ENCODE measurements at places on chromosomes 16 and 17. TPM values are rescaled to one million over a fixed set of nuclear protein-coding genes. Genes with fewer than 3 reads are reported as not detected.

The ABCA9 gene
- 31.5 TPM for total RNA-seq

The SBK1 gene
- total RNA-seq = 0.81 TPM

The LGALS9C gene
- total RNA-seq = not detected

The KRT12 gene
- total RNA-seq = not detected

The PRR29 gene
- not detected for total RNA-seq

The HIGD1B gene
- total RNA-seq = not detected

The NAGS gene
- not detected for total RNA-seq

The FBXO39 gene
- total RNA-seq = not detected

The CDRT15 gene
- not detected for total RNA-seq

The HAPSTR1 gene
- 60.4 TPM for total RNA-seq

The RGS9 gene
- total RNA-seq = 4.0 TPM

The HSPB9 gene
- not detected for total RNA-seq

The XPO6 gene
- total RNA-seq = 89.5 TPM

The EVPLL gene
- total RNA-seq = not detected

The GOSR1 gene
- 29.6 TPM for total RNA-seq

The EVPL gene
- 1.4 TPM for total RNA-seq

The CHRNB1 gene
- 17.6 TPM for total RNA-seq
